ENCODE measurements at places on chromosomes 1 and 21.

DNA sequence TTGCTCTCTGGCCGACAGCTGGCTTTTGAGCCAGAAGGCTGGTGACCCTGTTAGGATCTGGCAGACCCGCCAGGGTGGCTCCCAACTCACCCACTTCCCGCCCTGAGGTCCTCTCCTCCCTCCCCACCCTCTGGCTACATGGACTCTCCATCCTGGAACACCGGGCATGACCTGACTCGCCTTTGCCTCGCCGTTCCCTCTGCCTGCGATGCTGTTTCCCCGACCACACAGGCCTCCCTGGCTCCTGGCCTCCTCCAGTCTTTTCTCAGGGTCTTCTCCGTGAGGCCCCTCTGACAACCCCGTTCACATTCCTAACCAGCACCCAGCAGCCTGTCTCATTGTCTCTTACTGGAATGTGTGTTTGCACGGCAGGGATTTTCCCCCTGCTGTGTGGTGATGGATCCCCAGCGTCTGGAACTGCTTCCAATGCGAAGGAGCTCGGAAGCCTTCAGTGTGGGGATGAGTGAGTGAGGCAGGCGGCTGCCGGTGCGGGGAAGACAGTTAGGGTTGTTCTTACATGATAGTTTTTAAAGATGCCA lies 46.0 kb upstream of the POFUT2 start:
- no peak for DNase-seq

DNA sequence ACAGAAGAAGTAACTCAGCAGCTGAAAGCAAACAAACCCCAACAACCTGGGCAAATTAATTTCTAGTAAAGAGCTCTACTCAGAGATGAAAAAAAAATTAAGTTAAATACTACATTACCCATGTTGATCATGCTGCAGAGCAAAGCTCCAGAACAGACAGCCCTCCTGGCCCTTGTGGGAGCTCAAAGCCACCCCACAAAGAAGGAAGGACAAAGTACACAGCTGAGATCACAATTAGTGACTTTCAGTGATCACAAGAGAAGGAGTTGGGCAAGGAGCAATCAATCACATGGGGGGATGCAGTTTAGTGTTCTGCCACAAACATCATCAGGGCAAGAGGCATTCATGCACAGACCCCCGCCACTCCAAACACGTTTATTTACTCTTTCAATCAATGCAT lies 114.2 kb downstream of the DAB1 start:
- DNase-seq, result no peak

DNA sequence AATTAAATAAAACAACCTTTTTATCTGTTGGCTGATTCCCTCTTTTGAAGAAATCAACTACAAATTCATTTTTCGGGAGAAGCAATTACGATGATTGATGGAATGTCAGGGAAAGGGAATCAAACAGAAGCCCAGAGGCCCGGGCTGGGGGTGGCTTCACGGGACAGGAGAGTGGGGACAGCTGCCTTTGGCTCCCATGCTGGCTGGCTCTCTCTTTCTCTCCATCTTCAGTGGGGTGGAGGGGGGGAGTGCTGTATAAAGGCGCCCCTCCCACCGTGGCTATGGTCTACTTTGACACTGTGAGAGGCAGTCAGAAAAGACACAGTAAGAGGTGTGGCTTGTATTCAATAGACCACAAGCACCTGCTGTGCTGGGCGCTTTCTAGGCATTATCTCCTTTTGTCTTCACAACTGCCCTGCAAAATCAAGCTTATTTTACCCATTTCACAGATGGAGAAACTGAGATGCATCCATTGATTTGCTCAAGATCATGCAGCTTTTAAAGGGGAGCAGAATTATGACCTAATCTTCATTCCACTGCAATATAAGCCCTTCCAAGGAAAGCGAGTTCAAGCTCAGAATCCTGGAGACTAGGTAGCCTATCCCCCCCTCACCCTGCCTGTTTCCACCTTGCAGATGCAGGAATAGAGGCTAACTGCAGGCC lies 92.9 kb downstream of the GRIK3 start:
- DNase-seq, result no peak

DNA sequence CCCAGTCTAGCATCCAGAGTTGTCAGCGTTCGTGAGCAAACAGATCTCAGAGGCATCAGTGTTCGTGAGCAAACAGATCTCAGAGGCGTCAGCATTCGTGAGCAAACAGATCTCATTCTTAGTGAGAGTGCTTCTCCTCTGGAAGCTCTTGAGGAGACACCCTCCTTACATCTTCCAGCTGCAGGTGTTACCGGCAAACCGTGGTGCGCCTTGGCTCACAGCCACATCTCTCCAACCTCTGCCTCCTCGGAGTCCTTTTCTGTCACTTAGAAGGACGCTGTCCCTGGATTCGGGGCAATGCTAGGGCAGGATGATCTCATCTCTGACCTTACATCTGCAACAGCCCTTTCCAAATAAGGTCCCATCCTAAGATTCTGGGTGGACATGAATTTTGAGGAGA lies 14.6 kb upstream of the UMODL1 start:
- no peak for DNase-seq

DNA sequence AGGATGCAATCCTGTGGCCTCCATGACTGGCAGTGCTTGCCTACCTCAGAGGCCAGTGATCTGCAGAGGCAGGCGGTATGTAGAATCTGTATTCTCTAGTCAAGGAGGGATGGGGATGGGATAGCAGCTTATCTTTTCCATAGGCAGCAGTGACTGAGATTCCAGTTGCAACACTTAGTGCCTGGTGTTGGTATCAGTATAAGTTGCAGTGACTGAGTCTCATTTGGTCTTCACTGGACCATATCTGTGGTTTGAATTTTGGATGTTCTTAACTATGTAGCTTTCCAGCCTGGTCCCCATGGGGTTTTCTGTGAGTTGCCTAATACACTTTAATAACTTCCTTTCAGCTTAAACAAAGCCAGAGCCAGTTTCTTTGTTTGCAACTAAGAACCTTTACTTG lies 16.5 kb downstream of the DYRK1A start:
- DNase-seq, result no peak

DNA sequence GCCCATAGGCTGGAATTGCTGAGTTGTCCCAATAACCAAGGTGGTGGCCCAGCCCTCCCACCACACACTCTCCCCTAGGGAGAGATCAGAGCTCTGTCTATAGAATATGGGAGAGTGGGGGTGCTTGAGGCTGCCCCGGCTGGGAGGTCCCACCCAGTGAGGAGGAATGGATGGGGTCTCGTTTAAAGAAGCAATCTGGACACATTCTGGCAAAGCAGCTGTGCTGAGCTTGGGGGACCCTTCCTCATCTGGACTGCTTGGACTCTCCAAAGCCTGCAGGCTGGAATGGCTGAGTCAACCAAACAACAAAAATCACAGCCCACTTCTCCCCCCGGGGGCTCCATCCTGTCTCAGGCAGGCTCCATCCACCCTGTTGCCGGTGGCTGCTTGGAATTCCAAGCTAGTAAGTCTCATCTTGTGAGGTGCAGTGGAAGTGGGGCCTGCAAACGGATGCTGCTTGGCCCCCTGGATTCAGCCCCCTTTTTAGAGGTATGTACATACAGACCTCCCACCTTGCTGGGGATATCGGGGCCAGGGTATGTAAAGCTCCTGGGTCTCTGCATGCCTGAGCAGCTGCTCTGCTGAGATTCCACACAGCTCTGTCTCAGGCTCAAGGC lies 67.1 kb upstream of the FAM78B start:
- no peak for DNase-seq

DNA sequence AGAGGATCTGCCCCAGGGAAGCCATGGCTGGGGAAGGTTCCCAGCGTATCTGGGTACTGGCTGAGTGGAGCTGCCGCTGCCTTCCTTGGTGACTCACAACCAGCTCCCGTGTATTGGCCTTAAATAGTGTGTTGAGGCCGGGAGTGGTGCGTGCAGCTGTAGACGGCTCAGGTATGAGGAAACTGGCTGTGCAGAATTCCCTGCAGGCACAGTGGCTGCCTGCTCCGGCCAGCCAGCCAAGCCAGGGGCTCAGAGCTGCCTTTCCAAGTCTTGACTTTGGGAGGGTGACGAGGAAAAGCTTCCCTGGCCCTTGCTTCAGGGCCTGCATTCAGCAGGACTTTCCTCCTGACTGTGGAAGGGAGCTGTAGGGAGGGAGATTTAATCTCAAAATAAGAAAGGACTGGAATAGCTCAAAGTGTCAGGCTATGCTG lies at the start of gene VTCN1:
VTCN1 (minus strand) TSS at position 97 of the 431 bp plus-strand sequence; CDS start at position 25, 72 bp downstream.
- DNase-seq, result no peak

DNA sequence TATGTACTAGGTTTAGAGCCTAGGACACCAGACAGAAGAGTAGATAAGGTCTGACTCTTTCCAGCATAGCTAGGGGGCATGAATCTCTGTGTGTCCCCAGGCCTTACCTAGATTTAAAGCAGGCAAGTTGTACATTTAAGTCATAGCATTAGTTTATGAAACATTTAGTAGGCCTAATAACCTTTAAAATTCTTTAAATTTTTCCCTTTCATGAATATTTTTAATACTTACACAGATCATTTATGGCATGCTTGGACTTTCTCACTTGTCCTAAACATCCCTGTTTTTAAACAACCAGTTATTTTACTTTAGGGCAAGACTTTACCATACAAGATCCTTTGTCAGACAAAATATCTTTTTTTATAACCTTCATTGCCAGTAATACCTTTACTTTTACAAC lies 258.4 kb upstream of the ZRANB2 start:
- DNase-seq, result no peak

- DNase-seq, result no peak
Measured at GRCh38 chr1:165884690-165885304, 57.4 kb downstream of the UCK2 start.

DNA sequence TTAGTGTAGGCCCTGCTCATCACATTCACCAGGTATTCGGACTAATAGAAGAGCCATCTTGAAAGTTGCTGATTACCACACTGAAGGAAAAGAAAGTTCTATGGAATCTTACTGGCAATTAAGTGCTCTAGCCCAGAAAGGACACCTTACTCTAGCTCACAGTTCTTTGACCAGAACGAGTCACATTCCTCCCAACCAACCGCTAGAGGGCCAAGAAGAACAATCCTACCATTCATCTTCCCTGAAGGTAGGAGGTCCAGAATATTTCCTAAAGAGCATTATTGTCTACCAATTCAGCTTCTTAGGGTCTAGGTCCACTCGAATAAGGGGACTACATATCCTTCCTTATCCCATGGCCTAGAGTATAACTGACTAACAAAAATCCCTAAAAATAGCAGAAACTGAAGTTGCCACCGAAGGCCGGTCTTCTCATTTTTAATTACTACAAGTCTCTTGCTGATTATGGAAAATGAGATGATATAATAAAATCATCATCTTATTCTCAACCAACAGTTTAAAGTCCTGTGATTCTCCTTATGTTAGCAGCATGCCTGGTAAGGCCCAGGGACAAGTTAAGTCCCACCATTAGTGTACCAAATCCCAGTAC lies 2.7 kb upstream of the FMO1 start:
- DNase-seq, result no peak

GRCh38 chr1:94793296-94793656 lies 26.9 kb upstream of the SLC44A3 start:
- DNase-seq, result no peak

GRCh38 chr1:37362594-37363385 lies 111.6 kb upstream of the ZC3H12A start:
- no peak for DNase-seq

GRCh38 chr1:236489710-236490377 lies 33.9 kb upstream of the LGALS8 start:
- DNase-seq, result no peak

GRCh38 chr1:5585256-5585655 lies 407.0 kb downstream of the NPHP4 start:
- DNase-seq, result no peak

DNA sequence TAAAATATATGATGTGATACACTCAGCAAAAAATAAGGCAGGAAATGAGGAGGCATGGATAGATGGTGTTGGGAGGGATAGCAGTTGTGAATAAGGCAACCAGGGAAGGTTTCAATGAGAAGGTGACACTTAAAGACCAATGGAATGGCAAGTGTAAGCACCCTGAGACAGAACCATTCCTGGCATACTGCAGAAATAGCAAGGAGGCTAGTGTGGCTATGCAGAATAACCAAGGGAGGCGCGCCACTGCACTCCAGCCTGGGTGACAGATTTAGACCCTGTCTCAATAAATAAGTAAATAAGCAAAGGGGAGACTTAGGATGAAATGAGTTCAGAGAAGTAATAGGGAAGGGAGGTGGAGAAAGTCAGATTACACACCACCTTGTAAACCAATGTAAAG lies 113.9 kb downstream of the TOMM20 start:
- no peak for DNase-seq

GRCh38 chr1:20604678-20605077 lies 15.8 kb downstream of the CDA start:
- no peak for DNase-seq

GRCh38 chr1:232695621-232696385 lies 65.9 kb upstream of the SIPA1L2 start:
- DNase-seq, result no peak

- DNase-seq, result no peak
Measured at GRCh38 chr1:206089341-206089740, 27.8 kb downstream of the AVPR1B start.

DNA sequence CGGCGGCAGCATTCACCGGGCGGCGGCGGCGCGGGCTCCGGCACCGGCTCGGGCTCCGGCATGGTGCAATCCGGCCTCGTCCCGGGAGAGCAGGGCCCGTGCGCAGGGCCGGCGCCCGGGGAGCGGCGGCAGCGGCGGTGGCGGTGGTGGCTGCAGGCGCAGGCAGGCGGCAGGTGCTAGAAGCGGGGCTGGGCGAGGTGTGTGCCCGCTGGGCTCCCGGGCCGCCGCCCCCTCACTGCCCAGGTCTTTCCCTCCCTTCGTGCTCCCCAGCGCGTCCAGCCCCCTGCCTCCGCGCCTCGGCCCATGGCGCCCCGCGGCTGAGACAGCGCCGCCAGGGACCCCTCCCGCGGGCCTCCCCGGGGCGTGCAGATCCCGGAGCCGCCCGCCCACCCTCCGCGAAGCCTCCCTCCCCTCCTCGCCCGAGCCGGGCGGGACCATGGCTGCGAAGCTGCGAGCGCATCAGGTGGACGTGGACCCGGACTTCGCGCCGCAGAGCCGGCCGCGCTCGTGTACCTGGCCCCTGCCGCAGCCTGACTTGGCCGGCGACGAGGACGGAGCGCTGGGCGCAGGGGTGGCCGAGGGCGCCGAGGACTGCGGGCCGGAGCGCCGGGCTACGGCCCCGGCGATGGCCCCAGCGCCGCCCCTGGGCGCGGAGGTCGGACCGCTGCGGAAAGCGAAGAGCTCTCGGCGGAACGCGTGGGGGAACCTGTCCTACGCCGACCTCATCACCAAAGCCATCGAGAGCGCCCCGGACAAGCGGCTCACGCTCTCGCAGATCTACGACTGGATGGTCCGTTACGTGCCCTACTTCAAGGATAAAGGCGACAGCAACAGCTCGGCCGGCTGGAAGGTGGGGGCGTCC lies 492 bp downstream of the FOXO6 start:
- no peak for DNase-seq

GRCh38 chr1:247528812-247529474 lies 7.3 kb downstream of the OR2C3 start:
- no peak for DNase-seq

- no peak for DNase-seq
Measured at GRCh38 chr1:244712669-244713068, 59.7 kb downstream of the DESI2 start.
